H1 (cell line): ENCODE measurements at places on chromosomes 12 and 14. TPM values are rescaled to one million over a fixed set of nuclear protein-coding genes. Genes with fewer than 3 reads are reported as not detected.

KCNA1 gene
- 0.23 and 0.30 TPM in 2 replicates for total RNA-seq

DNA sequence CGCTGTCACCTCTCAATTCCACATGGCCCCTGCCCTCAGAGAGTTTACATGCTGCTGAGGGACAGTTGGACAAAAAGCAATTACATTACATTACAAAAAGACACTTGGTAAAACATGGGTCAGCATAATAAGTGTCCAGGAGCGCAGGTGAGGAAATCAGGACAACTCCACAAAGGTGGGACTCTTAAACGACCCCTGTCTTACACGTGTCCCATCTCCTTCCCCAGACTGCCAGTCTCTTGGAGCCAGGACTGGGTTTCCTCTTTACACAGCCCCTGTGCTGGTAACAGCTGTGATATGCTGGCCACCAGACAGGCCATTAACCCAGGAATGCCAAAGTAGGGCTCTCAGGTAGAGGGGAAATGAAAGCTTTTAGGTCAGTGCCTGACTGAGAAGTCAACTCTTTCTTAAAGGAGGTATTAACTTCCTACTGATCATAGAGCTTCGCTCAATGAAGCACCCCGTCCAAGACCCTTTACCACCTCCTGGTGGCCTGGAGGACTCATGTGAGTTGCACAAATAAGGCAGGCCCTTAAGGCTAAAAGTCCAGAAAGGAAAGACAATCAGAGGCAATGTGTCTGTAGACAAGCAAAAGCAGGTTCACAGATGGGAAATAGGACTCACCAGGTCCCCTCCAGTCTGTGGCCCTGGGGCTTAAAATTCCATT is 55.5 kb downstream of the ANO2 start:
- no peak for DNase-seq

- no peak for DNase-seq
These were observed 1097.7 kb downstream of the TMTC2 start for GRCh38 chr12:83784298-83784890.

GRCh38 chr14:68464711-68465110 is 328.2 kb downstream of the ZFP36L1 start:
- no peak for DNase-seq

DNA sequence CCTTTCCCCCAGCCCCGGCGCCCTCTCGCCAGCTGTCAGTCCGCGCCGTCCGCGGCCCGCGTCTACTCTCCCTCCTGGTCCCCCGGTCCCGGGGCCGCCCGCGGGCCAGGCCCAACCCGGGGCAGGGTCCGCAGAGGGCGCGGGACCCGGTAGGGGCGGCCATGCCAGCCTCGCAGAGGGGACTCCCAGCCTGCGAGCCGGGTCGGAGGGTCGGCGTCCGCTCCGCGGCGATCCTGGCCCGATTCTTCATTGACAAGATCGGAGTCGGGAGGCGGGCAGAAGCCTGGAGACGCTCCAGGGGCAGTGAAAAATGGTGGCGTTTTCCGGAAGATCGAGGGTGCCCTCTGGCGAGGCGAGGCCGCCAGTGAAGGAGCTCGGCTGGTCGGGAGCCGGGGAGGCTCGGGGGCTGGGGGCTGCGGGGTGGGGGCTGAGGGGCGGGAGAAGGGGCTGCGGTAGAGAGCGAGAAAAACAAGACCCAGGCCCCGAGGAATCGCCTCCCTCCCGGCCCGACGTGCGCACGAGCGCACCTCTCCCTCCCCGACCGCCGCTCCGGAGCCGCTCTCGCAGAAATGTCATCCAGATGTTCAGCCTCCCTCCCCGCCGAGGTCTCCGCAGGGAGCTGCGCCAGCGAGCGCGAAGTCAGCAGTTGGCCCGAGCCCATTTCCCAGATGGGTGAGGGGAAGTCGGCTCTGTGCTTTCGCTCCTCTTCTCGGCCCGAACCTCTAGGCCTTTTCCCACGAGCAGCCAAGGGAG is 647 bp upstream of the TGFB3 start:
- no peak for DNase-seq

DNA sequence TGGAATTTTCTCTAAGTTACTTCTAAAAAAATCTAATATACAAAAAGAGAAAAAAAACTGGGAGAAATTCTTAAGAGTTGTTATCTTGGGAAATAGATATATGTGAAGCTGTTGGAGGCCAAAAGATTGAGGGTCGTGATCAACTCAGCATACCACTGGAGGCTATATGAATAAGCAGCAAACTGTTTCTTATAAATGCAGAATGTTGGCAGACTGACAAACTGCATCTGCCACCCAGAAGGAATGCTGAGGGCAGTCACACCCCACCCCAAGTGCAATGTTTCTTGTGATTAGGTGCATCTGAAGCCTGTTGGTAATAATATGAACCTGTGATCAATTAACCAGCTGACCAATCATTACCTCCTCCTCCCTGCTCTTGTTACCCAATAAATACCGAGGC is 818.6 kb upstream of the MGAT4C start:
- DNase-seq = no peak

DNA sequence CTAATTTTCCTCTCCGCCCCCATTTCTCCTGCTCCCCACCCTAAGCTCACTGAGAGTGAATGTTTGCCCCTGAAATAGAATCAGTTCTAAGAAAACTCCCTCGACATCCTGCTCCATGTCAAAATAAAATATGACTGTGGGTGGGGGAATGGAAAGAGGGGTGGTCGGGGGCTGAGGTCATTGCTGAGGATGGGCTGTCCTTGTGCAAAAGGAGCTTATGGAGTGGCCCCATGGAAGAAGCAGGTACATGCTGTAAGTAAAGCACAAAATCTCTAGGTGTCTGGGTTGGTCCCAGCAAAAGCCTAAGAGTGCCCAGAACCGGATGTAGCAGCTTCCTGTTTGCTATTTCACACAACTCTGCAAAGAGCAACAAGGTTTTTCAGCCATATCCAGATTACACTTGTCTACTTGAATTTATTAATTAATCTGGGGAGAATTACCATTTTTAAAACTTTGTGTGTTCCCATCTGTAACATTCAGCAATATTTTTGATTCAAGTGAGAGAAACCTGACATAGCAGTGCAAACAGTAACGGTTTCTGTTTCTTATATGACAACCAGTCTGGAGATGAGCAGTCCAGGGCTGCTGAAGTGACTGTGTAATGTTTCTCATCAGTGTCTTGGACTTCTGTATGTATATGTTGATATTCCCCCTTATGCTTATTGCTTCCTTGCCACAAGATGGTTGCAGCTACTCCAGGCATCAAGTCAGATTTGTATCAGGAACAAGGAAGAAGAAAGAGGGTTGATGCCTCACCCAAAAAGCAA is 40.4 kb upstream of the GZMB start:
- DNase-seq = no peak

DNA sequence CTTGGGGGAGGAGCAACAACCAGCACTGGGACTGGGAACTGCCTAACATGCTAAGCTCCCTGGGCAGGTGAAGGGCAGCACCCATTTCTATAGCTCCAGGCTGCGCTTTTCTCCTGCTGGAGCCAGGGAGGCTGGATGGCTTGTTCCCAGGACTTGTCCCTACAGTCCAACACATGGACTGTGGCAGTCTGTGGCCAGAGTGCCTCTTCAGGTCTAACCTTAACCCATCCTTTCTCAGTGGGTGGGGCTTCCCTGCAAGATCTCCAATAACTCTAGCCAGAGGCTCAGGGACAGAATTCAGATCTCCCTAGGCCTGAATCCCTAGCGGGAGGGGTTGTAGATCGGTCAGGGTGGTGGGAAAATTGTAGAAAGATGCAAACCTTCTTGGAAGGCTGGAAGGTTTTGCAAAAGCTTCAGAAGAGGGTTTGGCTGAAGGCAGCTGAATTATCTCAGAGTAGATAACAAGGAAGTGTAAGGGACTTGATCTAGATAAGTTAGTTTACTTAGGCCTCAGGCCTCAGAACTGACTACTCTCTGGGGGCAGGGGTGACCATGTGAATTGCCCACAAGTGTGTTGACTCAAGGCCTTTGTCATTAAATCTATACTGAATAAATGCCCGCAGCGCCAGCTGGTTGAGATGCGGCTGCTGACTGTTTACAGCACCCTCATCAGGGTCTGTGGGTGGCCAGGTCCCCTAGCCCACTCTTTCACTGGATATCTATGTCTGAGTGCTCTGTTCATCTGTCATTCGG is 60.7 kb downstream of the SSPN start:
- no peak for DNase-seq
